NCI-H345 (cell line): ENCODE measurements at places on chromosomes 6 and 20.
A peak's percentile ranks its signal among the peaks of the same experiment; 100 is the strongest.

- DNase-seq, result no peak
Observed at GRCh38 chr6:6588064-6588923, at the start of gene LY86. TSS of gene LY86 (plus strand) at chr6:6588720. CDS start at chr6:6588735, 15 bp downstream.

DNA sequence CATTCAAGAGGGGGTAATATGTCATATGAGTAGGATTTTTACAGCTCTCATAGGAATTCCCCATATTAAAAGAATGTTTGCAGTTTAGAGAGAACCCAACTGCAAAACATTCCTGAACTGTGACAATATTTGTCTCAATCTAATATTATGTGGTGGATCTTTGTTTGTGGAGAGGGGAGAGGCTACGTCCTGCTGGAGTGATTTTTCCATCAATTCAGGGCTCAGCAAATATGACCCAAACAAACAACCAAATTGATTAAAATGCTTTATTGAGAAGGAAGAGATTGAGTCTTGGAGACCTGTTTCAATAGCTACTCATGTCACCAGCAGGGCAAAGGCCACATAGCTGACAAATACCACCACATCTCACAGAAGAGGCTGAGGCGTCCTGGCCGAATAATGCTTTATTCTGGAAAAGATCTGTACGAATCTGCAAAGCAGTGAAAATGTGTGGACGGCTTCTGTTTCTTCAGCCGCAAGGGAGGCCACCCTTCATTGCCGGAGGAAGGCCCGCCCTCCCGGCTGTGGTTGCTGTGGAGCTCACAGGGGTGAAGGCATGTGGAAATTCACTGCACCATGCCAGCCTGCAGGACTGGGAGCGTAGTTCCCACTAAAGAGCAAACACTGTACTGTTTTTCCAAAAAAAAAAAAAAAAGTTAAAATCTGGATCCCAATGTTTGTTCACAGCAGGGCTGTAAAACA is 89.7 kb upstream of the QKI start:
- no peak for DNase-seq

DNA sequence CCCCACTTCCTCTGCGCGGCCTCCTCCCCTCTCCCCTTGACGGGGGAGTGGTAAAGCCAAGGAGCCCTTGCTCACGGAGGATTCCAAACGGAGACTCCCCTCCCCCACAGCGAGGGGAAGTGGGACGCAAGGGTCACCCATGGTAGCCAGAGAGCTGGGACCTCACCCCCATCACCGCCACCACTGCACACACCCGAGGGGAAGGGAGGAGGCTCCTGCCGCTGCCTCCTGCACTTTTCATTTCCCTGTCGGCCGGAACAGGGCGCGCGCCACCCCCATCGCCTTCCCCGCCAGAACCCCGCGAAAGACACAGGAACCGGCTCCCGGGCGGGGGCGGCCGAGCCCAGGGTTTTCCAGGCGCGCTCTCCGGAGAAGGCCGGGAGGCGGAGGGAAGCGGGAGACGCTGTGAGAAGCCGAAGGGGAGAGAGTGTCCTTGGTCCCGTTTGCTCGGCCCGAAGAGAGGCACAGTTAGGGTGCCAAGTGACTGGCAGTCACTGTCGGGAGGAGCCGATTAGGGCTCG is 789 bp downstream of the CCND3 start:
- DNase-seq, result peak; percentile 20

DNA sequence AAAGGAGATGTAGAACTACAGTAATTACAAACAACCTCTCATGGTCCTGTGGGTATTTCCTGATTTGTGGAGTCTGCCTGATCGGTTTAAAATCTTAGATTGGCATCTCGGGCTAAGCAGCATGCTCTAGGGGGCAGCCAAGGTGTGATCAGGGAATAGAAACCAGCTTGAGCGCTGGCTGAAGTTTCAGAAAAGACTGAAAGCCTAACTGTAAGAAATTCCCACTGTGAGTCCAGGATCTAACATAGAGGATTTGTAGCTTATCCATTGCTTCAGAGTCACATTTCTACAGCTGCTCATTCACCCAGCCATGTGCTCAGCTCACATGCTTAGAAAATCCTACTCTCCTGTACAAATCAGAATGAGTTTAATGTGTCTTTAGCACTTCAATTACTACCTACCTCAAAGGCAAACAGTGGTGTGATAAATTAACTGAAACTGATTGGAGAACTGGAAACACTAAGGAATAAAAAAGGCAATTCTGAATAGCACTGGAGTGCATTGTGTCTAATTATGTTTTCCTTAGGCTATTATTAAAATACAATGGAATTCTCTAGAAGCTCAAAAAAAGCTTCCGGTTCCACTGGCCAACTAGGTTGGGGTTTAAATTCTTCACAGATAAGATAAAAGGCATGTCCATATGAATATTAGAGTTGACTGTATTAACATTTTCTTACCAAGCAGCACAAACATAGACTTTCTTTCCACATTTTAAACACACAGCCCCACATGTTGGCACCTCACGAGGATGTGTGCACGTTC is 73.8 kb upstream of the MPC1 start:
- no peak for DNase-seq

GRCh38 chr20:62885046-62885895 is 23.6 kb upstream of the TCFL5 start:
- no peak for DNase-seq

- no peak for DNase-seq
Observed at GRCh38 chr6:109706513-109706912, 15.4 kb downstream of the FIG4 start.
